Trophoblast cell (in vitro differentiated cells and primary cell): ENCODE measurements at places on chromosomes 7 and 10.

DNA sequence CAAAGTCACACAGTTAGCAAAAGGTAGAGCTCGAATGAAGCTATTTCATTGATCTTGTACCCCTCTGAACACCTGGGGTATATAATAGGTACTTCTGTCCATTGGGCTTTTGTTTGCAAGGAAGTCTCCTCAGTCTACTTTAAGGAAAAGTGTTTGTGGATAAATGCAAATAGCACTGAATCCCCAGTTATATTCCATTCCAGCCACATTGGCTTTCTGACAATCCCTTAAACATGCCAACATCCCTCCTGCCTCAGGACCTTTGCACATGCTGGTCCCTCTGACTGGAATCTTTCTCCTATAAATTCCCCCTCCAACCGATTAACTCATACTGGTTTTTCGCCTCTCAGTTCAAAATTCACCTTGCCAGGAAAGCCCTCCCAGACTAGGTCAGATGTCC lies 17.1 kb downstream of the DUSP5 start:
- DNase-seq = no peak

GRCh38 chr7:33059635-33060034 lies 2.9 kb downstream of the NT5C3A start:
- no peak for DNase-seq

DNA sequence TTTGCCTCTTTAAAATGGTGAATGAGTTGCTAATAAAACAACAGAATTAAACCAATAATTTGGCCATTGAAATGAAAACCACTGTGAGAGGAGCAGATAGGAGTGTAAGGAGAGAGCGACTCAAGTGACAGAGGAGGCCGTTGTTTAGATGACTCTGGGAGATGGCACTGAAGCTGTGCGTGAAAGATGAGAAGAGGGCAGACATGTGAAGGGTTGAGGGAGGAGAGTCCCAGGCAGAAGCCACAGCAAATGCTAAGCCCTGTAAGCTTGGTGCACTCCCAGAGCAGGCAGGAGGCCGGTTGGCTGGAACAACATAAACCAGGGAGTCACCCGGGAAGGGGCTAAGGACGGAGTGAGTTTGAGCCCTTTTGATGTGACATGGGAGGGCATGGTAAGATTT lies 814 bp upstream of the OPALIN start:
- no peak for DNase-seq

GRCh38 chr10:131755200-131755599 lies 145.6 kb upstream of the PPP2R2D start:
- no peak for DNase-seq

GRCh38 chr7:92992483-92992882 lies 125.3 kb downstream of the SAMD9 start:
- DNase-seq = no peak

GRCh38 chr7:76267894-76268183 lies 34.6 kb upstream of the HSPB1 start:
- no peak for DNase-seq

- peak; percentile 93 for DNase-seq
Measured at GRCh38 chr7:66167773-66168387, 37.3 kb upstream of the TPST1 start.

DNA sequence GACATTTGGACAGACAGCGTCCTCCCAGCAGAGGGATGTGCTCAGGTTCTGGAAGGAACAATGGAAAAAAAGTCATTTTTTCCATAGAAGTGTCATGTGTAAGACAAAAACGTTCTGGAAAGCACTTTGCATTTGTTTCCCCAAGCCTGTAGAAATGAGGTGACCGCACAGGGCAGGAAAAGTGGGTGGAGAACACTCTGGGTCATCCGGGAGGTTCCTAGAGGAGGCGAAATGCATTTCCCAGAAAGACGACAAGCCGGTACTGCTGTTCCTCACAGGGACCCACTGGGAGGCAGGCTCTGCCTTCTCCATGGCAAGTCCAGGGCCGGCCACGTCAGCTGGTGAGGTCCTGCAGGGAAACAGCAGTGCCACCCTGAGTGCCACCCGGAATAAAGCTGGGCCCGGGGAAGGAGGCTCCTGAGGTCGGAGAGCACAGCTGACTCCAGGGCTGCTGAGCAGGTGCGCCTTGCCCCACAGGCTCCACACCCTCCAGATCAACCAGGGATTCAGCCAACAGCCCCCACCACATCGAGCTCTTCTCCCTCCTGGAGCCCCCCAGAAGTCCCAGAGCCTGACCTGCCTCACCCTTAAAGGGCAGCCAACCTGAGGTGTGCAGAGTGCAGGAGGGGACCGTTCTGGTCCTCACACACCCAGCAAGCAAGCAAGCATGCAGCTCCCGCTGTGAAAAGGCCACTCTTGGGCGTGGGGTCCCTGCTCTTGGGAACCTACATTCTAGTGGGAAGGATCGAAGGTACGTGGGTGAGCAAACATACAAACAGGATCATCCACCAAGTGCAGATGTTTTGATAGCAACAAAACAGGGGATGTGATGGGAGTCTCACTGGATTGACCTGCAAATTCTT lies 28.8 kb upstream of the INPP5A start:
- no peak for DNase-seq

GRCh38 chr7:129122751-129123509 lies 21.6 kb upstream of the TSPAN33 start:
- peak; percentile 20 for DNase-seq

DNA sequence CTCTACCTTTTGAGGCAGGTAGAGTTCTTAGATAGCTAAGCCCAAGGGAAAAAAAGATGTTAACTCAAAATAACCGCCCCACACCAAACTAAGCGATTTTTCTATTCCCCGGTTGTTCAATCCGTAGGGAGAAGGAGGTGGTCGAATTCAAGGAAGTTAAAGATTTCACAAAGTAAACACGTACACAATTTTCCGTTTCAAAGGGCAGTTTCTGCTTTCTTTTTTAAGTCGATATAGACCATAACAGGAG lies 842 bp downstream of the KBTBD2 start:
- DNase-seq = peak; percentile 48

- DNase-seq = no peak
Measured at GRCh38 chr7:130932667-130933432, 198.8 kb upstream of the KLF14 start.
